Hematopoietic multipotent progenitor cell (in vitro differentiated cells): ENCODE measurements at places on chromosomes 1 and 21. TPM values are rescaled to one million over a fixed set of nuclear protein-coding genes. Genes with fewer than 3 reads are reported as not detected.

Gene UAP1
- total RNA-seq: 16.2 TPM

GRCh38 chr1:8631163-8631562 lies 186.3 kb downstream of the RERE start:
- no peak for DNase-seq

- DNase-seq: no peak
Measured at GRCh38 chr21:40021558-40022351, 154.5 kb downstream of the PCP4 start.

DNA sequence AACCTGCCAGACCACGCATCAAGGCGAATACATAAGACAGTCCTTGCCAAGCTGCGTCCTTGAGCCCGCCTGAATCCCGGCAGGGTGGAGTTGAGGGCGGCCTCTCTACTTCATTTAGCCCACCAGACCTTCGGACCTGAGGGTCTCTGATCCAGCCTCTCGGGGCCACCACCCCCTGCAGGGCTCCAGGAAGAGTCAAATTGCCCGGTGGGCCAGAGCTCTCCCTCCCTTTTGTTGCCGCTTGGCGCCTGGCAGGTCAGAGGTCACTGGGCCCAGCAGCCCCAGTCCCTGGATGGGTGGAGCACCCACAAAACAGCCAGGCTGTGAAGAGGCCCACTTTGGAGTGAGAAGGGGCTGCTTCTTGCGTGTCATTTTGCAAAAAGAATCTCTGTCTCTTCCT lies 9.0 kb downstream of the GNG4 start:
- no peak for DNase-seq

Gene HMGCS2
- not detected for total RNA-seq

- no peak for DNase-seq
Measured at GRCh38 chr1:7589080-7589735, 181.9 kb upstream of the VAMP3 start.
